ENCODE measurements at places on chromosomes 7 and 10.

DNA sequence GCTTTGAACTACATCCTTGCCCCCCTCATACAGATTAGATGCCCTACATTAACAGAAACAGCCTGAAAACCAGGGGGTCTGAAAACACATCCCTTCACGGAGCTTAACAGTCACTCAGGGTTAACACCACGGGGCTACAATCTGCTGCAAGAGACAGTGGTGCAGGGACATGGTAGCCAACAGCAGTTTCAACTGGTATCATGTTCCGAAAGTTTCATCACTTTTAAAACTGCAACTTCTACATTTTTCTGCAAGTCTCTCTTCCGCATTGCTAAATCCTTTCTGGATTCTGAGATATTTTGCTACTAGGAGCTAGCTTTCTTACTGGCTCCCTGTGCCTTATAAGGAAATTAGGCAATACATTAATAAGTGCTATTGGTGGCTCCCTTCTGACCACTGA lies 92.6 kb downstream of the JAZF1 start:
- DNase-seq: no peak

DNA sequence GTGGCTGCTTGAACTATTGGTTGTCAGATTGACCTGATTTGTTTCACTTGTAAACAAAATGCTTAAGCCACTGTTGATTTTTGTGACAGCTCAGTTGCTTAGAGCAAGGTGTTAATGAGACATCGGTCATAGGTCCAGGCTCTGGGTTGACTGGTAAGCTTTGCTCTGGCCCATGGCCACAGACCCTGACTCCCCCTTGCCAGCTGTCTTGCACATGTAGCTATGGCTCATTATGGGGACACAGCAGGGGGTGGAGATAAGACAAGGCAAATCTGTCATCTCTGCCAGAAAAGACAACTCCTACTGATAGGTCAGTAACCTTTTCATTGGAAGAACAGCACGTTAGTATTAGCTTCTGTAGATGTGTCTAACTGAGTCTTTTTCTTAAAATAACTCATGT lies 95.3 kb downstream of the KAT6B start:
- no peak for DNase-seq

DNA sequence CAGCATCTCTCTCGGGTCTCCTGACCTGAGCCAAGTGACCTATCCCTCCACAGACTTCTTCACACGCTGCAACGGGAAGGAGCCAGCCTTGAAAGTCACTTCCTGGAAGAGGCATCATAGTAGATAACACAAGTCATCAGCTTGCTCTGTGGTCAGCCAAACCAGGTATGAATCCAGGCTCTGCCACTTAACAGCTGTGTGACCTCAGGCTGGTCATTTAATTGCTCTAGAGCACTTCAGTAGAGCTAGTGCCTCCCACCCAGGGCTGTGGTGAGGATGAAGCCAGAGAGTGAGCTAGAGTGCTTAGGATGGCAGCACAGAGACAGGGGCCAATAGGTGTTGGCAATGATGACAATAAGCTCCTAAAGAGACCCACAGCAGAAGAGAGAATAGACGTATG lies 247.7 kb upstream of the ZMIZ1 start:
- DNase-seq: no peak

DNA sequence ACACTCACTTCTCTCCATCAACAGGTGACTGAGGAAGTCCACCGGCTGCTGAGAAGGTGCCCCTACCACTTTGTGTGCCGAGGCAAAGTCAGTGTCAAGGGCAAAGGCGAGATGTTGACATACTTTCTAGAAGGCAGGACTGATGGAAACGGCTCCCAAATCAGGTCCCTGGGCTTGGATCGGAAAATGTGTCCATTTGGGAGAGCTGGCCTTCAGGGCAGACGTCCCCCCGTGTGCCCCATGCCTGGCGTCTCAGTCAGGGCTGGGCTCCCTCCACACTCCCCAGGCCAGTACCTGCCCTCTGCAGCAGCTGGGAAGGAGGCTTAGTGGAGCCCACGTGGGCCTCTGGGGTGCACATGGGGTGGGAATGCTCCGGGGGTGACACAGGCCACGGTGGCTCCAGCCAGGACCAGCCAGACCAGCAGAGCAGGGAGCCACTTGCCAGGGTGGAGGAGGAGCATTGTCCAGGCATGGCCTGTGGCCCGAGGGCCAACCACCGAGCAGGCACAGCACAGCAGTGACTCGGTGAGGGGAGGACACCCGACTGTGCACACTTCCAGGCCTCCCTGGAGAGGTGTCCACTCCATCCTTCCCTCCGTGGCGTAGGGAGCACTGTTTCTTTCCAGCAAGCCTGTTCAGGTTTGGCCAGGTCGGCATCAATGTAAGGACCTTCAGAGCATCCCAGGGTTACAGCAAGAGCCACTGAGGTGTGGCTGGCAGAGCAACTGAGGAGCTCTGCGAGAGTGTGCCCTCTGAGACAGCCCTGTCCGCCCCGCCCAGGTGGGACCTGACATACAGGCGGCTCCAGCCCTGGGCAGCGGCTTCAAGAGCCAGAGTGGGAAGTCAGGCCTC lies 139.7 kb downstream of the ADCY1 start:
- no peak for DNase-seq

- DNase-seq: no peak
Observed at GRCh38 chr10:115272482-115272881, 179.3 kb downstream of the ATRNL1 start.

Data from activated CD4-positive, alpha-beta T cell treated with anti-CD3 and anti-CD28 coated beads, Interleukin-2, amount 50 U/mL, for 4 hours (primary cell).